ENCODE measurements at places on chromosomes 13 and 19. TPM values are rescaled to one million over a fixed set of nuclear protein-coding genes. Genes with fewer than 3 reads are reported as not detected.

ZNF667 gene
- 0.97 TPM for total RNA-seq

NCR1 gene
- not detected for total RNA-seq

GRCh38 chr13:47399599-47399998 is 502.7 kb upstream of the HTR2A start:
- DNase-seq, result no peak

PRR22 gene
- under 0.01 TPM for total RNA-seq

GRCh38 chr13:27226991-27227390 is 24.4 kb upstream of the RPL21 start:
- DNase-seq, result no peak

DNA sequence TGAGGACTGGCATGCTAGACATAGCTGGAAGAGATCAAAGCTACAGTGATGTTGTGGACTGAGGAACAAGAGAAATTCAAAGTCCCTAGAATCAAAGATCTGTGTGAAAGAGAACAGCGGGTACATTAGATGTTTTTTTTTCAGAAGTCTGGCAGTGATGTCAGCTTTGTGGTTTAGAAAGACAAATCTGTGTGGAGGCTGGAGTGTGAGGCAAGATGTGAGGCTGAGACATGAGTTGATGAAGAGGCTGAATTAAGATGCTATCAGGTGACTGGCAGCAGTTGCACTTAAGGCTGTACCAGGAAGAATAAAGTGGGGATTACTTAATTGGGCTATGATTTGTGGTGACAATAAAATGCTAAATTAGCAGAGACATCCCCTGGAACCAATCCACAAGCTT is 46.5 kb downstream of the DNAJC3 start:
- no peak for DNase-seq

ZNF808 gene
- 23.3 TPM for total RNA-seq

NCCRP1 gene
- not detected for total RNA-seq

RPL18A gene
- total RNA-seq, result 686 TPM

- DNase-seq, result no peak
Observed at GRCh38 chr13:111383591-111384440, 63.4 kb downstream of the TEX29 start.

DNA sequence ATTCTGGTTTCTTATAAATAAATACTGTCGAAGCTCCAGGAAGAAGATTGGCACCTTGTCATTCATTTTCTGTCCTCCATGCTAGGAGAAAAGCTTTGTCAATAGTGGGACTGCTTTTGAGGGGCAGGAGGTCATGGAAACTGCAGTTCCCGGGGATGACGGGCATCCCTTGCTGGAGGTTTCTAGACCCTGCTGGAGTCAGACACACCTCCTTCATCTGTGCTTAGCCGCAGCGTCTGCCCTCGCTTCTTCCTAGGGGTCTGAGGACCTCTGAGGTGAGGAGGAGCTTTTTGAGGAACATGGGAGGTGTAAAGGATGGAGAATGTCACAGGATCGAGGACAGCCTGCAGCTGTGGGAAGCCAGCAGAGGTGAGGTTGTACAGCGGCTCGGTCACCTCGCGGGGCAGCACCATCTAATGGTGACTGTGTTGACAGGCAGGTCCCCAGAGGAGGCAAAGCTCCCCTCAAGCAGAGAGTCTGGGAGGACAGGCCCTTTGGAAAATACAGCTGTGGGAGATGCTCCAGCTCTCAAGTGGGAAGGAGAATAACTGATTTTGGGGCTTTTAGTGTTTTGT is 172.7 kb upstream of the RNF113B start:
- no peak for DNase-seq

DMRTC2 gene
- total RNA-seq, result not detected

DNA sequence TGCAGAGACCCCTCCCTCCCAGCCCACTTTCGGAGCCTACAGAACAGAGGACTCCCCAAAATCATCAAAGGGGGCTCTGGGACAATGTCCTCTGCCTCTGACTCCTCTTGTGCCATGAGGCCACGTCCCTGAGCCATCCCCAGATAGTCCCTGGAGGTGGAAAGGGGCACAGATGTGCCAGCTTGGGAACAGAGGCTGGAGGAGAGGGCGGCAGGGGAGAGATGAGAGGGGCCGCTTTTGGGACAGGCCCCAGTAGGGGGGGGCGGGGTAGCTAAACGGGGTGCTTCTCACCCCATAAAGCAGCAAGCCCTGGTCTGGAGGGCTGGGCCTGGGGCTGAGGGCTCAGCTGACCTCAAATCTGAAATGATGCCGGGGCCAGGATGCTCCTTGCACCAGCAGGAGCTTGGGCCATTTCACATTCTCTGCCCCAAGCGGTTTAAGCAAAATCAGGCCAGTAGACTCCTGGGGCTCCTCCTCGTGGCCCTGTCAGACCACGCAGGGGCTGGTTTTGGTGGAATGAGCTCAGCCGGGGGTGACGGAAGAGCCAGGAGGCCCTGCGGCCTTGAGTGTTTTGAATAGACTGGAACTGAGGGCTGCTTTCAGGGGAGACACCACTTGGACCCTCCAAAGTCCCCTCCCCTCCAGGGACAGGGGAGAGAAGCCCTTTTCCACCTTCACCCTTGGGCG is 27.1 kb downstream of the ONECUT3 start:
- peak; percentile 26 for DNase-seq

DNA sequence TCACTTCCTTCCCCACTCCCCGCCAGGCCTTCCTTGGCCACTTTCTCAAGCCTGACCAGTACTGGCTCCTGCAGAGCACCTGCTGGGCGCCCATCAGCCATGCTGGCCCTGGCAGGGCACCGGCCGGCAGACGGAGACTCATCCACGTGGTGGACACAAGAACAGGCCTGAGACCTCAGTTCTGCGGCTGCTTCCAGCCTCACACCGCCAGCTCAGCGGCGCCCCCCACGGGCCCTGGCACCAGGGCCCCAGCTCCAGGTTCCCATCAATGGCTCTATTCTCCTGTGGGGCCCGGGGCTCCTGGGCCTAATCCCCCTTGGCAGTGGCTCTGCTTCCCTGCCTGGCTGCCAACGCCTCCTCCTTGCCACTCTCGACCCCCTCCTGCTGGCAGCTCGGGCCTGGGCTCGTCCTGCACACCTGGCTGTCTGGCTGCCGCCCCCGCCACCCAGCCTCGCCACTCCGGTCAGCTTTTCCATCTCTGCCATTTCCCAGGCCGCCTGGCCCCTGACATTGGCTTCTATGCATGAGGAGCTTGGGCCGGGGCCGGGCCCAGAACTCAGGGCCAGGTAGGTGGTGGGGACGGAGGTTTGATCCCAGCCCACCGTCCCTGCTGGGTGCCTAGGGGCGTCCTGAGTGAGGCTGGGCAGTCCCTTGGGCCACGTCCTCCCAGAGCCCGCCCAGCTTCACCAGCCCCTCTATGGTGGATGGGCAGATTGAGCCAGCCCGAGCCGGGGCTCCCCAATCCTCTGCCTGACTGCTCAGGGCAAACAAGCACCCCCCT is 6.2 kb downstream of the NDUFA11 start:
- DNase-seq, result no peak

DNA sequence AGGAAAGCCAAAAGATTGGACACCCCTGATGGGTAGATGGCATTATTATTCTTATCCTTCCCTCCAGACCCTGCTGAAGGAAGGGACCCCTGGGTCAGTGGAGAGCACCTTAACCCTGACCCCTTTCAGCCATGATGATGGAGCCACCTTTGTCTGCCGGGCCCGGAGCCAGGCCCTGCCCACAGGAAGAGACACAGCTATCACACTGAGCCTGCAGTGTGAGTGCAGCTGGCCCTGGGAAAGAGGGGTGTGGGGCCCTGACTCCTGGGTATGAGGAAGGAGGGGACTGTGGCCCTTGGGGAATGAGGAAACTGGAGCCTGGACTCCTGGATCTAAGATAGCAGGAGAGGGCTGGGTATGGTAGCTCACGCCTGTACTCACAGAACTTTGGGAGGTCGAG is 2.7 kb downstream of the KIRREL2 start:
- DNase-seq, result no peak

DNA sequence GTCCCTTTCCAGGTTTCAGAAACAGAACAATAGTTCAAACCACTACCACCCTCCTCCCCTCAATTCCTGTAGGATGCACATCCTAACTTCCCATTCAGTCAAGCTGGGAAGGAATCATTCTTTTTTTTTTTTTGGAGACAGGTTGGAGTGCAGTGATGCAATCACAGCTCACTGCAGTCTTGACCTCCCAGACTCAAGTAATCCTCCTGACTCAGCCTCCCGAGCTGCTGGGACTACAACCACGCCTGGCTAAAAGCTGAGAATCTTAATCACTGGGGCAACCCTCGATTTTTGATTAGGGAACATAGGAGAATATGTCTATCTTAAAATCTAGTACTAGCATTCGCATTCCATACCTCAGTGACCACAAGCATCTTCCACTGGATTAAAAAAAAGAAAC is 146.2 kb downstream of the ABCC4 start:
- peak; percentile 27 for DNase-seq

DNA sequence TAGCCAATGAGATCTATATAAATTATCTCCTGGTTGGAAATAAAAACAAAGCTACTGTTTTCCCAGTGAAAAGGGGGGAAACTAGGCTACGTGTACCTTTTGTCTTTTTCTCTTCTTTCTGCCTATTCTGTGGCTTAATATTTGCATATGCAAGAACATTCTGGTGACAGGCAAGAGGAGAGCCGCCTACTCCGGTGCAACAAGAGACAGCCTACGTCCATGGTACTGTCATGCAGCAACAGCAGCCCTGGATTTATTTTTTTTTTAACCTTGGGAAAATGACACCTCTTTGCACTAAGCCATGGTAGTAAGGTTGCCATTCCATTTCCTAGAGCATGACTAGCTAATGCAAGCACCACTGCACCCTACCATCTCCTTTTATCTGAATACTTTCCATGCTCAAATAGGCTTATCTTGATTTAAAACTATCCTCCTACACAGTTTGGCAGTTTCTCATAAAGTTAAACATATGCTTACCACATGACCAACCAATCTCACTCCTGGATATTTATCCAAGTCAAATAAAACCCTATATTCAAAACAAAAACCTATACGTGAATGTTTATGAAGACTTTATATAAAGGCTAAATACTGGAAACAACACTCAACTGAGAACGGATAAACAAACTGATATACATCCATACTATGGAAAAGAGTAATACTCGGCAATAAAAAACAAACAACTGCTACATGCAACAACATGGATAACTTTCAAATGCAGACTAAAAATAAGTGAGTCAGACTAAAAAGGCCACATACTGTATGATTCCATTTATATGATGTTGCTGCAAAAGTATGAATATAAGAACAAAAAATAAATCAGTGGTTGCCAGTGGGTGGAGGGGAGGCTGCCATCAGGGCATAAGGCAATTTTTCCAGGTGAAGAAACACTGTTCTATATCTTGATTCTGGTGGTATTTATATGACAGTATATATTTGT is 17.3 kb downstream of the NUFIP1 start:
- DNase-seq, result peak; percentile 52

- no peak for DNase-seq
Observed at GRCh38 chr19:21765151-21765550, 2.2 kb downstream of the ZNF100 start.

ZNF486 gene
- total RNA-seq, result 3.5 TPM

ATP7B gene
- total RNA-seq, result 1.6 TPM

RAB3D gene
- total RNA-seq, result 9.1 TPM

- DNase-seq, result no peak
Observed at GRCh38 chr13:75628801-75629200, 7.3 kb upstream of the LMO7 start.

NMRK2 gene
- total RNA-seq, result not detected

DNA sequence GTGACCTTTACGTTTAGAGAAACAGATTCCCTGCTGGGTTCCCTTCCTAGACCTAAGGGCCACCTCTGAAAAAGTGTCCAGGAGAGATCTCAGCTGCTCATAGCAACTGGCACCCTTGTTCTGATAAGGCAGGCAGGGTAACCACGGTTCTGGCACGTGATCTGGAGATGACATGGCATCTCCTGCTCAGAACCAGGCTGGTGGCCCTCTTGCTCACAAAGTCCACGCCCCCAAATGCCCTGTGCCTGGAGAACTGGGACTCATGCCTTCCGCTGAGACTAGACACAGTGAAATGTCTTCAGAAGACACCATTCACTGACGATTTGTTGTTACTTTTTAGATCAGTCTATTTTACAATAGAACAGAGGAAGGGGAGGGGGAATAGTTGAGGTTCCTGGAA is 174.1 kb downstream of the ZNF536 start:
- no peak for DNase-seq

DNA sequence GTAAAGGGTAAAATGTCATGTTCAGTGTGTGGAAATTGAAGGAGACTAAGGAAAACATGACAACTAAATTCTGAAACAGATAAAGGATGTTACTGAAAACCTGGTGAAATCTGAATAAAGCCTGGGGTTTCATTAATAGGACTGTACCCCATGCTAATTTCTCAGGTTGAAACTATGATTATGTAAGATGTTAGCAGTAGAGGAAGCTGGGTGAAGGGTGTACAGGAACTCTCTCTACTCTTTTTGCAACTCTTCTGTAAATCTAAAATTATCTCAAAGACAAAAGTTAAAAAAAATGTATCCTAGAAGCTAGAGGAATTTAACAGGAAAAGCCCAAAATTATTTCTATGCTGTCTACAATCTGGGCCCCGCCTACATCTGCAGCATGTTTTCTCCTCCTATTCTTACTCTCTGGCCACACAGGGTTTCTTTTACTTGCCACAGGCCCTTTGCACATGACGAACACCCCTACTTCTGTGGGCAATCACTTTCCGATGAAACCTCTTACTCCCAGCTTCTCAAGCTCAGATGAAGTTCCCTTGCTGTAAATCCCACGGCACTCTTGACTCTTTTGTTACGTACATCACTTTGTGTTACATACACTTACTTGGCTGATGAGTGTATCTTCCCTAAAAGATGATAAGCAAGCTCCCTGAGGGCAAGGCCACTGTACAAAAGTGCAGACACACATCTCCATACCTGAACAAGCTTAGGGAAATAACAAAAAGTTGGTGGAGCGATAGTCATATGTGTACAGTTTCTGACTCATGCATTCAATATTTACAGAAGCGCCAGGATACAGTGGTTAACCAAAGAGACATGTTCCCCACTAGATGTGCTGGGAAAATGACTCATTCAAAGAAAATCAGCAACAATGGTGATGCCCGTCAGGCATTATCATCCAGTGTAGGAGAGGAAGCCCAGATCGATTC is 32.6 kb downstream of the RUBCNL start:
- peak; percentile 90 for DNase-seq

DNA sequence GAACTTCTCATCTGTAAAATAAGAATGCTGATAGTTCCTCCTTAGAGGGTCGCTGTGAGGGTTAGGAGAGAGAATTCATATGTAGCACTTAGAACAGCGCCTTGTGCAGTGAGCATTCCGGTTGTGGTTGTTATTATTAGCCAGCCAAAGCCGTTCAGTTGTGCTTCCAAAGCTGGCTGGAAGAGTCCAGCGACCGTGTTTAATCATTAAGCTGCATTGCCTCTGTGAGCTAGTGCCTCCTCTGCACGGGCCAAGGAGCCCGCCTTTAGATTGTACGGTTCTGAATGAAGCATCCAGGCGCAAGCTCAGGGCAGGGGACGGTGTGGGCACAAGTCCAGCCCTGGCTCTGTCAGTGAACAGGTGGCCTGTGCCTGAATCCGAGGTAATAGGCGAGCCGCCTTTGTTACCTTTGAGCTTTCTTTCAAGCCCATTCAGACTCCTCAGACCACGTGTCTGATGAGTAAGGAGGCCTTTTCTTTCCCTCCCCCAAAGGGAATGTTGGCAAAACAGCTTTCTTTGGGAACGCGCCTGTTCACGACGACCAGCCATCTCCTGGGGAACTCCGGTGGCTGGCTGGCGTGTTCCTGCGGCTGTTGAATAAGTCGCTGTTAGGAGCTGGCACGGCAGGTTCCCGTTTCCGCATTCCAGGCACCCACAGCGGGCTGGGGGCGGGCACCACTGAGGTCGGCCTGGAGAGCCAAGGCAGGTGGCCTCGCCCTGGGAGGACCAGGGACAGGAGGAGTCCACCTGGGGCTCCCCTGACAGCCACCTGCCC is 25.1 kb downstream of the SIPA1L3 start:
- DNase-seq, result peak; percentile 34

Measured in fibroblast of villous mesenchyme (primary cell).